ENCODE measurements at places on chromosomes 1 and 21. TPM values are rescaled to one million over a fixed set of nuclear protein-coding genes. Genes with fewer than 3 reads are reported as not detected.
A peak's percentile ranks its signal among the peaks of the same experiment; 100 is the strongest.

Gene NFASC
- polyA plus RNA-seq: 6.8 TPM

Gene DCST2
- polyA plus RNA-seq: 0.38 TPM

Gene PLCH2
- polyA plus RNA-seq: 0.06 TPM

DNA sequence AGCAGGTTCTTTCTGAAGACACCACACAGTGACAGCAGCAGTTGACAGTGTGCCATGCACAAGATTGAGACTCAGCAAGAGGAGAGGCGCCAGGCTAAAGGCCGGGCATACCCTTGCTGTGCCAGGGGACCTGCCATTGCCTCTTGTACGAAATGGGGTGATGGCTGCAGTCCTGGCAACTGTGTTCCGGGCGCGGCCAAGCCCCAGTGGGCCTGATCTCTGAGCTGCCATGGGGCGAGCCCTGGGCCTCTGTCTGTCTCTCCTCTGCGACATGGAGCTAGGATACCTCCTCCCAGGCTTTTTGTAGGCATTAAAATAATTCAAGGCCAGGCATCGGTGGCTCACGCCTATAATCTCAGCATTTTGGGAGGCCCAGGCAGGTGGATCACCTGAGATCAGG, 9.6 kb upstream of the TRAPPC10 start:
- DNase-seq: no peak

DNA sequence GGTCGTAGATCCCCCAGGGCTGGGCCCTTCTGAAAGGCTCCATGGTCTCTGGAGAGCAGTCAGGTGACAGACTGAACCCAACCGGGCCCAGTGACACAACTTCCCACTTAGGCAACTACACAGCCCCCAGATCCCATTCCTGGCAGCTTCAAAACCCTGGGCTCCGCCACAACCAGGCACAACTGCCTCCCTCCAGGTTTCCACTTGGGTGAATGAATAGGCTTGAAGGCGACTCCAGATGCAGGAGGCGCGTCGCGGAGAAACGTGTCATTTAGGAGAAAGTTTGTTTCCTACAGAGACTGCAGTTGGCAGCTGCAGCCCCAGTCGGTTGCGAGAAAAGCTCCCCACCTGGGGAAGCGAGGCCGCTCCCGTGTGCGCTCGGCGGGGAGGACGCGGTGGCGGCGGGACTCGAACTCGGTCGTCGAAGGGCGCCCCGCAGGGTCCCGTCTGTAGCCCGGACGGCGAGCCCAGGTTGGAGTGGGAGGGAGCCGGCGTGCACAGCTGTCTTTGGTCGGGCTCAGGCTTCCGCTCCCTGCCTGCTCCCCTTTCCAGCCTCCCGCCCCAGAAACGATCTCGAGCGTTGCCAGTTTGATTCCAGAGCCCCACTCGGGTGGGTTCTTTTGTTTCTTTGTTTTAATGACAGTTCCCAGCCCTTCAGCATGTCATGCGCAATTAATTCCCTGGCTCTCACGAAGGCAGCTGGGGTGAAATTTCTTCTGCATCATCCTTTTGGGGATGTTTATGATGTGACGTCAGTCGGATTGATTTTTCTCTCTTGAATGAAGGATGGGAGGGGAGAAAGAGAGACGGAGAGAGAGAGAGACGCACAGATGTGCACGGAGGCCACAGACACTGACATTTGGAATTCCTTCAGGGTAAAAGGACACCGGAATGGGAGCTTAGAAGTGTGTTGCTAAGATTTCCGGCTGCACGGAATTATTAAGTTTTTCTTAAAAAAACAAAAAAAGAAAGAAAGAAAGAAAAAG, 862 bp upstream of the SGIP1 start:
- peak; percentile 54 for DNase-seq

DNA sequence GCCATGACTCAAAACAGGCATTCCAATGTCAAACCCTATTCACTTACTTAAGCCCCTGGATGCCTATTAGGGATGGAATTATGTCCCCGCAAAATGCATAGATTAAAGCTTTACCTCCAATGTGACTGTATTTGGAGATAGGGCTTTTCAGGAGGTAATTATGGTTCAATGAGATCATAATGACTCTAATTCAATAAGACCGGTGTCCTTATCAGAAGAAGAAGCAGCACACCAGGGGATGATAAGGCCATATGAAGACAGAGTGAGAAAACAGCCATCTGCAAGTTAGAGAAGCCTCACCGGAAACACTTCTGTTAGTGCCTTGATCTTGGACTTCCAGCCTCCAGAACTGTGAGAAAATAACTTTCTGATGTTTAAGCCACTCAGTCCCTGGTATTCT, 1131.8 kb upstream of the TMPRSS15 start:
- no peak for DNase-seq

DNA sequence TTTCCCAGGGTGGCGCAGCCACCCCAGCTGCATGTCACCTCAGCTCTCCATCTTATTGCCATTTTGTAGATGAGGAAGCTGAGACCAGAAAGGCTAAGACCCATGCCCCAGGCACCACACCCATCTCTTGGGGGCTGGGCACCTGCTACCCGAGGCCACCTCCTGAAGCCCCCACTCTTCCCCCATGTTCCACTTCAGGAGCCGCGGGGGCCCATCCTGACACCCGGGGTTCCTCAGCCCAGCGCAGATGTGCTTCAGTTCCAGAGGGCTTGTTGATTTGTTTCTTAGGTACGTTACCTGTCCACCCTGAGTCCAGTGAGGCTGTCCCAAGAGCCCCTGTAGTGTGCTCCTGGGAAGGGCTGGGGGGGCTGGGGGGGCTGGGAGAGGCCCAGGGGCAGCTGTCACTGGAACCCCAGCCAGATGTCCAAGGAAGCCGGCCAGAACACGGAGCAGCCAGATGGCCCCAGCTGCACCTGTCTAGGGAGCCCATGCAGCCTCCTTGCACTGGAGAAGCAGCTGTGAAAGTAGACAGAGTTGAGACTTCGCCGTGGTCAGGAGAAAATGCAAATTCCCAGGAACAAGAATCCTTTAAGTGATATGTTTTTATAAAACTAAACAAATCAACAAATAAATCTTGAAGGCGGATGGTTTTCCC, 17.1 kb upstream of the CCDC27 start:
- no peak for DNase-seq

Gene RAVER2
- 2.9 TPM for polyA plus RNA-seq

Gene VWA5B1
- not detected for polyA plus RNA-seq

Data from BJ (cell line).